ENCODE measurements at places on chromosomes 4 and X.

GRCh38 chrX:4656419-4656818, 943.0 kb upstream of the PRKX start:
- DNase-seq = no peak

DNA sequence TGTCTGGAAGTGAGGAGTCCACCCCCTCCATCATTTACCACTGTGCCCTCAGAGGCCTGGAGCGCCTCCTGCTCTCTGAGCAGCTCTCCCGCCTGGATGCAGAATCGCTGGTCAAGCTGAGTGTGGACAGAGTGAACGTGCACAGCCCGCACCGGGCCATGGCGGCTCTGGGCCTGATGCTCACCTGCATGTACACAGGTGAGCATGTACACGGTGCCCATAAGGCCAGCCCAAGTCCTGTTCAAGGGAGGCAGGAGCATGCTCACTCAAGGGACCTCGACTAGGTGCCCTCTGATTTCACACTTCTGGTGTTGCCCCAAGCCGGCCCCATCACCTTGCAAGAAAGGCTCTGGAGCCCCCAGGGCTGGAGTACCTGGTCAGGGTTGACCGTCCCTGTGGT, 13.4 kb upstream of the MSANTD1 start:
- DNase-seq = no peak

DNA sequence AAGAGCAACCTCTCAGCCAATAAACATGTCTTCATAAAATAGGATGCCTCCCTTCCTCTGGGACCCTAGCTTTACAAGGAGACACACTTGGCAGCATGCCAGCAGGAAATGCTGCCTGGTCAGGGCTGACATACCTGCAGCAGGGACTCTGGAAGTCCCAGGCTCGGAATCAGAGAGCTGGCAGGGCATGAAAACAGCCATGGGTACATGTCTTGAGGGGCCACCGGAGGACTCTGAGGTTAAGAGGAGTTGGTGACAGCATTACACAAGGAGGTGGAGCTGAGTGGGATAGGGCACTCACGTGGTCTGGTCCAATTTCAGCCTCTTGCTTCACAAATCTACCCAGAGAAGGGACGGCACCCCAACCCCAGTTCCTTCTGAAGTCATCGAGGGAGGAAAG, 15.7 kb downstream of the MSX1 start:
- no peak for DNase-seq

GRCh38 chr4:10104211-10104990, 12.2 kb downstream of the WDR1 start:
- DNase-seq = no peak

DNA sequence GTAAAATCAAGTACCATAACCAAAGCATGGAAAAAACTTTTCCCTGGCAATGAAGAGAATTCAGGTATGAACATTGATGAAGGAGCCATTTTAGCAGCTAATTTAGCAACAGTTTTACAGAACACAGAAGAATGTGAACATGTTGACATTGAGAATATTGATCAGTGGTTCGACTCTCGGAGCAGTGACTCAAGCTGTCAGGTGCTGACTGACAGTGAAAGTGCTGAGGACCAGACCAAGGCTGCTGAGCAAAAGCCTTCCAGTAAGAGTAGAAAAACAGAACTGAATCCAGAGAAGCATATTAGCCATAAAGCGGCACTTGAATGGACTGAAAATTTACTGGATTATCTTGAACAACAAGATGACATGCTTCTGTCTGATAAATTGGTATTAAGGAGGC, 2.8 kb downstream of the TIGD2 start:
- DNase-seq = no peak

DNA sequence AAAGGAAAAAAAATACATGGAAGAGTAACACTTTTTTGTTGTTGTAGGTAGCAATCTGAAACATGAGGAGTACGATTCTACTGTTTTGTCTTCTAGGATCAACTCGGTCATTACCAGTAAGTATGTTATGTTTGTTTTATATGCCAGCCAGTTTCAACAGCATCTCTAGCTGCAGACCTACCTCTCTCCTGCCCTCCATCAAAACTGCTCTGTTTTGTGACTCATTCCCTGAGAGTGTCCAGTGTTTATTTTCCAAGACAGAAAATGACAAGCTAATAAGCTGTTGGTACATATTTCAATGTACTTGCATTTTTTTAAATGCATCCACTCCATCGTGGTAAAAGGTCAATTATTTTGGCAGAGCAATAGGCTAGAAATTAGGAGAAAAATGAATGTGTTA, 347 bp downstream of the AMTN start:
- DNase-seq = no peak

- no peak for DNase-seq
Observed at GRCh38 chr4:89538171-89538570, 230.6 kb upstream of the GPRIN3 start.

DNA sequence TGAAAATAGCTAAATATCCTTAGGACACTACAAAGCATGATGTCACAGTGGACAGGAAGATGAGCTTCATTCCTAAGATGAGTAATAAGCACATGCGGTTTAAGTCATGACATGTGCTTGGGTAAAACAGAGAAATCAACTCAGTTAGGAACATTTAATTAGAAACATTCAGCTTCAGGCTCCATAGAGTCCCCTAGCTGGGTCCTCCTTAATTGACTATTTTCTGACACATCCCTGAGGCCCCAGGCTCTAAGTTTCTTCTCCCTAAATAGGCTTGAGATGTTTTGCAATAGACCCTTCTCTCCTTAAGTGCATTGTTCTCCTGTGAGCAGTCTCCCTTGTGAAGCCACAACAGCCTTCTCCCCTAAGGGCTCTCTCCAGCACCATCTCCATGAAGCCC, 70.4 kb upstream of the ANXA3 start:
- no peak for DNase-seq

- no peak for DNase-seq
Observed at GRCh38 chr4:52595001-52595400, 64.1 kb downstream of the USP46 start.

DNA sequence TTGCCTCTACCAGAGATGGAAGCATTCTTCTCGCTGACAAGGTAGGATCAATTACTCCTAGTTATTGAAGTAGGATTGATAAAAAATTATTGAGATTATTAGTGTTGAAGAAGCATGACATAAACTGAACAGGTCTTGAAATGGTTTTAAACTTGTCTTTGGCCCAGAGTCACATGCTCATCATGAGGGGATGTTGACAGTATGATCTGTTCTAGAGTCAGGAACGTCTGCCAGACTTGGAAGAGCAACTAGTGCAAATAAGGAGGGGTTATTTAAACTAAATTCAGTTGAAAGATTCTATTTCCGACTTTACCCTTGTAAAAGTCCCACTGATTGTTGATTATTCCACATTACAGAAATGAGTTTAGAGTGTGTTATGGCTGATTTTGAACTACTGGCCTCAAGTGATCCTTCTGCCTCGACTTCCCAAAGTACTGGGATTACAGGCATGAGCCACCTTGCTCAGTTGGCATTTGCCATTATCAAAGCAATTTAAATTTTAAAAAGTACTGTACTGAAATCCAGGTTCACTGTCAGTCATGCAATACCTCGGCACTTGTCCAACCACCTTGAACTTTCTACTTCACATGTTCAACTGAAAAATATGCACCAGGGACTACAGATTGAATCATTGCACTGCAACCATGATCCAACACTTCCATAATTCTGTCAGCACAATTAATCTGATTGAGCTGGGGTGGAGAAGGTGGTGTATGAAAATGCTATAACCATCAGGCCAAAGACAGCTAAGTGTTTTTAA, 19.7 kb downstream of the FABP2 start:
- DNase-seq = no peak

DNA sequence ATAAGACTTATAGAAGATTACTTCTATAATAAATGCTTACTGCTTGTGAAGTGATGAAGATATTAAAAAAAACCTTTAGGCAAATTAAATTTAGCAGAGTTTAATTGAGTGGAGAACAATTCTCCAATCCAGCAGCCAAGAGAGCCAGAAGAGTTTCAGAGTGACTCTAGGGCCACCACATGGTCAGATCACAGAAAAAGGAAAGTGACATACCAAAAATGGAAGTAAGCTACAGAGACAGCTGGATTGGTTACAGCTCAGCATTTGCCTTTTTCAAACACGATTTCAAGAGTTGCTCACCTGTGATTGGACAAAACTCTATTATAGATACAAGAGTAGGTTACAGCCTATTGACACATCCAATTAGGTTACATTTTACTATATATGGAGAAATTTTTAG, 79.0 kb upstream of the TRAM1L1 start:
- no peak for DNase-seq

- peak; percentile 50 for DNase-seq
Observed at GRCh38 chrX:21839334-21840192, at the start of gene MBTPS2. Gene MBTPS2, plus strand, starts transcription at chrX:21839617. Its CDS starts 118 bp downstream, at chrX:21839735.

DNA sequence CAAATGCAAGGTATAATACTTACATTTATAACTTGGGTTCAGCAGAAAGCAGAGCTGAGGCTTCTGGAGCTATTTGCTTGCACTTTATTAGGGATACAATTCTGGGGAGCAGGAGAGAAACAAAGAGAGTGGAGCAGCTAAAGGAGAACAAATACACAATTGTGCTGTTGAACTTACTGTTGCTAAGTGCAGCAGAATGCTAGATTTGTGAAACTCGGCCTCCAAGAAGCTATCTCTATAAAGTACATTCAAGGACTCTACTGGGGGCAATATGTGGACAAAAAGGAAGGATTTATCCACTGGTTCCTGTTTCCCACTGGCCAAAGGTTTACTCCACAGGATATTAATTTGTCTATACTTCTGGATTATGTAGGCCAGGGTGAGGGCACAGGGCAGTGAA, 86.8 kb downstream of the PPP1R2C start:
- DNase-seq = no peak

- DNase-seq = no peak
Observed at GRCh38 chr4:57910151-57910550, 800.0 kb upstream of the IGFBP7 start.

DNA sequence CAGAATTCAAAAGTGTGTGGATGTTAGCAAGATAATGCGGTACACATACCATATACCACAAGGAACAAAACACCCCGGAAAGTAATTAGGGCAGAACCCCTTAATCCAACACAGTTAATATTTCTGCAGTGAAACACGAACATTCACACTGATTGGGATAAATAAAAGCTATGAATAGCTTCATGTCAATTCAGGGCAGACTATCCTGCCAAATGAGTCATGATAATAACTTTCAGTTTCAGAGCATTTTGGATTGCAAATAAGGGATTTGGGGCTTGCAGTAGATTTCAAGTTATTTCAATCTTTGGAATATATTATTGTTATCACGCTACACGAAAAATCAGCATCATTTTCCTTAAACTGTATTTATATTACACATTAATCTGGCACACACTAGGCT, 24.3 kb downstream of the IRF2 start:
- no peak for DNase-seq

DNA sequence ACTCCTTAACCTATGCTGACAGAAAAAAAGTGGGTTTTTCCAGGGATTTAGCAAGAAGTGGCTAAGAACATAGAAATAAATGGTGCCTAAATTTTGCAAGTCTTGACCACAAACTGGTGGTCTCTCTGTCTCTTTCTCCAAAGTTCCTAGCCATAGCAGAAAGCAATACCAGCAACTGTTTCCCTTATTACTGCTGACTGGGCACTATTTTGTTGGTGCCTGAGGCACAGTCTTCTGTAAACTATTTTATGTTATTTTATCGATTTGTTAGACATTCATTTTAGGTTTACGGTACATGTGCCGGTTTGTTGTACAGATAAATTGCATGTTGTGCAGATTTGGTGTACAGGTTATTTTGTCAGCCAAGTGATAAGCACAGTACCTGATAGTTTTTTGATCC, 234.6 kb upstream of the TECRL start:
- no peak for DNase-seq

GRCh38 chr4:1234309-1234695, 14.6 kb downstream of the CTBP1 start:
- no peak for DNase-seq

- DNase-seq = no peak
Observed at GRCh38 chrX:38124000-38124399, 96.7 kb downstream of the SRPX start.

DNA sequence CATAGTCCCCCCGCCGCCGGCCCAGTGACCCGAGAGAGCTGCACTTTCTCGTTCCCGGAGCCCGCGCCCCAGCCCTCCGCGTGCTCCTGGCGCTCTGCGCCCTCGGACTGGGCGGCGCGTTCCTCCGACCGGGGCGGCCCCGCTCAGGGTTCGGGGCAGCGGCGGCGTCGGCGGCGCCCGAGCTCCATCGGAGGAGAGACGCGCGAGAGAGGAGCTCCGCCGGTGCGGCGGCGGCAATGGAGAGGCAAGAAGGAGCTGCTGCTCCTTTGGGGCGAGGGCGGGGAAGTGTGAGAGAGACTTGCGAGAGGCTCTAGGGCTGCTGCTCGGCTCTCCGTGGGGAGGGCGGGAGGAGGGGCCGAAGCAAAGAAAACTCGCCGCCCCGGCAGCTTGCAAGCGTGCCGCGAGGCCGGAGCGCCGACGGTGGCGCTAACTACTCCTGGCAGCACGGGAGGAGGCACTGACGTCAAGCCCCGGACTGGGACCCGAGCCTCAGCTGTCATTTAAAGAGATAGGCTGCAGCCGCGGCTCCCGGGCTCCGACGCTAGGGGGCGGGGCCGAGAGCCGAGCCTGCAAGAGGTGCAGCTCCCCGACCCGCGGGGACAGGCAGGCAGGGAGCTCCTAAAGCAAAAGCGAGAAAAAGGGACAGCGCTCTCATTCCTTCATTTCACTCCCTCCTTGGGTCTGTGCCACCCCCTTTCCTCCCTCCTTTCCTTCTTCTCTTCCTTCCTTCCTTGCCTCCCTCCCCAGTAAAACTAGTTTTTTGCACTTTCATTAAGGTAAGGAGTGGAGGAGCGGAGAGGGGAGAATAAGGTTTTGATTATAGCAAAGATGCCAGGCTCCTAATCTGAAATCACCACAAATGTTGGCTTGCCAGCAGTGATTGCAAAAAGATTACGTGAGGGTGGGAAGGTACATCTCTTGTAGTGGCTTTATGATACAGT, at the start of gene KCTD8:
TSS of gene KCTD8 (minus strand) at position 289 of the 941 bp plus-strand sequence.
- DNase-seq = no peak

GRCh38 chr4:84677995-84678394, 95.1 kb downstream of the CDS1 start:
- no peak for DNase-seq

GRCh38 chr4:24003926-24004325, 114.1 kb upstream of the PPARGC1A start:
- no peak for DNase-seq

- DNase-seq = peak; percentile 25
Observed at GRCh38 chrX:96424007-96424406, 260.6 kb upstream of the DIAPH2 start.

DNA sequence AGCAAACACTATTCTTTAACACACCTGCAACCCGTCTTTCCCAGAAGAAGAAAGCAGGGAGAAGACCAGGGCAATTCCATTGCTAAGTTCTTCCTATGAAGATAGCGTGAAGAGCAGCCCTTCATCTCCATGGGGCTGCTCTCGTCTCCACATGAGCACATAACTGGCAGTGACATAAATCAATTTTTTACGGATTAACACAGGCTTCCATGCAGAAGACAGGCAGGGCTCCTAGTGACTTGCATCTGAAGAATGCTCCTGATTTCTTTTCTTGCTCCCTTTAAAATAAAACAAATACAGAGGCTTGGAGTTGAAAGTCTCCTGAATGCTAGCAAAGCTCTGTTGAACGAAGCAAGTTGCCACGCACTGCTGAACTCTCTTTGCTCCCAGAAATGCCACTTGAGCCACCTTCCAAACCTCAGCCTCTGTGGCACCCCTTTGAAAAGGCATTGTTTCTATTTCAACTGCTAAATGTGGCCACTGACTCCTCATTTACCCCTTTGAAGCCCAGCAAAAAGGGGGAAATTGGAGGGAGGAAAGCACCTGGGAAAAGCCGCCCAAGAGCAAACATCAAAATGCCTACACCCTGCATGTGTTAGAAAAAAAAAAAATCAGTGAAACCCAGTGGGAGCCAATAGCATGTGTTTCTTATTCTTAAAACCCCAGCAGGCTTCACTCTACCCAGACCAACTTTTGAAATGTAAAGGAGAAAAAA, 383.7 kb downstream of the IDS start:
- no peak for DNase-seq

- DNase-seq = no peak
Observed at GRCh38 chr4:175562542-175562941, 249.5 kb downstream of the GPM6A start.

All from AML-193 (cell line).